ENCODE measurements at places on chromosomes 3 and 15. TPM values are rescaled to one million over a fixed set of nuclear protein-coding genes. Genes with fewer than 3 reads are reported as not detected.

Gene SYNPR
- total RNA-seq: not detected

Gene ACAN
- total RNA-seq: not detected

Gene MYL3
- total RNA-seq: not detected

Gene CHRM5
- total RNA-seq: under 0.01 TPM

Gene RHO
- not detected for total RNA-seq

Gene PAQR9
- not detected for total RNA-seq

Gene PLA2G4E
- not detected for total RNA-seq

Gene TRIM71
- not detected for total RNA-seq

Gene HYAL1
- 1.8 TPM for total RNA-seq

Gene CCPG1
- 61.0 TPM for total RNA-seq

Data from endothelial cell of coronary artery (primary cell).